ENCODE measurements at places on chromosomes 4 and X.

DNA sequence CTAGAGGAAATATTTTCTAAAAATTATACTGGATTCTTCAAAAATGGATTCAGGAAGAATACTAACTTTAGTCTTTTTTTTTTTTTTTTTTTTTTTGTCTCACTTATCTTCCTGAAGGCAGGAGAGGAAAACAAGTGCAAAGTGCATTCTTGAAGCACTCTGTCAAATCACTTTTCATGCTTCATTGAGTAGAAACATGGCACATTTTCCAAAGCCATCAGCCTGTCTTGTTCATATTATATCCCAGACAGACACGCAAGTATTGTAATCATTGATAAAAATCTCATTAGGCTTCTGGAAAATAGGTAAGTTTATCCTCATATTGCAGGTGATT lies 1.2 kb downstream of the BBS12 start:
- no peak for DNase-seq

DNA sequence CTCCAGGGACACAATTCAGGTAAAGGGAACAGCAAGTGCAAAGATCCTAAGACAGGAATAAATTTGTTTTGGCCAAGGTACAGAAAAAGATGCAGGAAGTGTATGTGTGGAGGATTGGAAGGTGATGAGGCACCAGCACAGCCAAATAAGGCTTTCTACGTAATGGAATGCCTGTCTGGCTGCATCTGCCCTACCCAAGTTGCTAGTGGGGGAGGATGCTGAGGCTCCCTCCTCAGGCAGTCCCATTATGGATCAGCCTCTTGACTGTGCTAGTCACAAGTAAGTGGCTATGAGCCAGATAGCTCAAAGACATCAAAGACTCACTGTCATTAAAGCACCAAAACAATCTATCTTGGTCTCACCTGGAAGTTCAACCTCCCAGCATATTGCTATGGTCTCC lies 300.9 kb upstream of the FAT4 start:
- no peak for DNase-seq

GRCh38 chr4:119118397-119118796 lies 17.2 kb upstream of the MYOZ2 start:
- DNase-seq = peak; percentile 80

DNA sequence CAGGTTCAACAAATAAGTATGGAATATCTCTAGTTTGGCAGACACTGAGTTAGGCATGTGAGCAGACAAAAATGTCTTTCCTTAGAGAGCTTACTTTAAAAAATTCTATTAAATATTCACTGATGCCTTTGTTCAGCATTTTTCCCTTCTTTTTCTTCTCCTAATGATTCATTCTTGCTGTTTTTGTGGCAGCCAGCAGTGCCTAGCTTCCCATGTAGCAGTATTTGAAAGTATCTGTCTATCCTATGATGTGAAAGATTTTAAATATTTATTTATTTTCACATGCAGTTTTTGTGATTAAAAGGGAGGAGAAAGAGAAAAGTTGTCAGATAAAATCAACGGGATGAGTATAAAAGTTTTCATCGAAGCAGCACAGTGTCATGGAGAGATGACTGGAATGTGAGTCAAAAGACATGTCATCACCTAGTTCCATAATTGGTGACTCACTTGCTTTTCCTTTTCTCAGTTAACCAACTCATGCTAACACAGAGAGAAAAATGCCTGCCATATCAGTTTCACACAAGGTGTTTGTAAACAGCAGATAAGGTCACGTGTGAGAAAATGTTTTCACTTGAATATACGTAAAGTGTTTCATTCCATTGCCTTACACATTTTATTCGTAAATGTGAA lies 69.8 kb downstream of the BMPR1B start:
- DNase-seq = peak; percentile 26

GRCh38 chr4:85861064-85861765 lies 386.3 kb downstream of the ARHGAP24 start:
- DNase-seq = no peak
